ENCODE measurements at places on chromosomes 3 and 15. TPM values are rescaled to one million over a fixed set of nuclear protein-coding genes. Genes with fewer than 3 reads are reported as not detected.

DNA sequence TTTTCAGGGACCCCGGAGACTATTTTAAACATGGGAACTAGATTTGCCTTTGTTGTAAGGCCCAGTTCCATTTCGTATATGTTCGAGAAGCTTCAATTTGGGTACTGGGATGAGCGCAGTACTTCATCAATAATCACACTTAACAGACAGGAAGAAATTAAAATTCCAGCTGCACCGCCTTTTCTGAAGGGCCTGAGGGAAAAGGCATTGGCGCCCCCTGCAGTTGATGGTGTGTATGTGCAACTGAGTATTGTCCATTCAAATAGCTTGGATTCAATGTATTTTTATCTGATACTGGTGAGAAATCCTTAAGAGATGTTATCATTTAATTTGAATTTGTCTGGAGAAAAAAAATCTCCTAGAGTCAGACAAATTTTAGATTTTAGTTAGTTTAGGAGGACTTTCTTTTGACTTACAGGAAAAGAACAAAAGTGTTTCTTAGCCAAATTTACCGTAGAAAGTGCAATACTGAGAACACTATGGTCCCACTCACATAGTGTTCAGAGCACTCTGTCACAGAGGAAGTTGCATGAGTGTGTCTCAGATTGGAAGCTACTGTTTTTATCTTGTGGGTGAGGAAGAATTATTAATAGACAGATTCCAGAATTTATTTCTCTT, 5.4 kb upstream of the ALDH1A2 start:
- no peak for DNase-seq

DNA sequence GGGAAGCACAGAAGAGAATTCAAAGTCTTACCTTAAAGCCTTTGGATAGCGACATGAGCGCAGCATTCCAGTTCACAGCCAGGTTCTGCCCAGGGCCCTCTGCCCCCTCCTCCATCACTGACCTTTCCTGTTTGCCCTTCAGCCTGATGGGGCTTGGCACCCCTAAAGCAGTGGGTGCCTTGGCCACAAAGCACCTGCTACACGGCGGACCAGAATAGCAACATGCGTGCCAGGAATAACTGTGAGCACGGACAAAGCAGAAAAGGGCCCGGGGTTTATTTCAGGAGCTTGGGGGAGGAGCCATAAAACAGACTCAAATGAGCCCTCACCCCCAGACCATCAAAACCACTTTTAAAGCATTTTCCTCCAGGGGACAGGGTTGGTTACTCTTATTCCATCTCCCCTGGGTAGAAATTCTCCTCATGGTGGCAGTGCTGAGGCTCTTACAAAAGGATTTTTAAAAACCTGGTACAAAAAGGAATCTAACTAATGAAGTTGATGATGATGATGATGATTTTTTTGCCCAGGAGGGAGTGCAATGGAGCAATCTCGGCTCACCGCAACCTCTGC, 135.4 kb downstream of the KLF13 start:
- no peak for DNase-seq

- DNase-seq: no peak
Observed at GRCh38 chr15:79308874-79309273, 2.0 kb upstream of the TMED3 start.

DNA sequence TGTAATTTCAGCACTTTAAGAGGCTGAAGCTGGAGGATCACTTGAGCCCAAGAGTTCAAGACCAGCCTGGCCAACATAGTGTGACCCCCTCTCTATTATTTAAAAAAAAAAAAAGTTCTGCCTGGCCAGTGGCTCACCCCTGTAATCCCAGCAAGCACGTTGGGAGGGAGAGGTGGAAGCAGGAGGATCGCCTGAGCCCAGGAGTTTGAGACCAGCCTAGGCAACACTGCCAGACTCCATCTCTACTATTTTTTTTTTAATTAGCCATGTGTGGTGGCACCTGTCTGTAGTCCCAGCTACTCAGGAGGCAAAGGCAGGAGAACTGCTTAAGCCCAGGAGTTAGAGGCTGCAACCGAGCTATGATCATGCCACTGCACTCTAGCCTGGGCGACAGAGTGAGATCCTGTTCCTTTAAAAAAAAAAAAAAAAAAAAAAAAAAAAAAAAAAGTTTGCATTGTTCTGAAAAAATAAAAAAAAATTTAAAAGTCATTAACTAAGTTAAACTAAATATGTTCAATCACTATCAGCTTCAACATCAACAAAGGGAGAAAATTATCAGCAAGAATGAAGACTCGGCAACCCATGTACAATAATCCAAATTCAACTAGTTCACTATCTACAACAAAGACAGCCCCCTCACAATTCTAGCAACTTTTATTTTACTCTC, 1.9 kb downstream of the RAF1 start:
- no peak for DNase-seq

DNA sequence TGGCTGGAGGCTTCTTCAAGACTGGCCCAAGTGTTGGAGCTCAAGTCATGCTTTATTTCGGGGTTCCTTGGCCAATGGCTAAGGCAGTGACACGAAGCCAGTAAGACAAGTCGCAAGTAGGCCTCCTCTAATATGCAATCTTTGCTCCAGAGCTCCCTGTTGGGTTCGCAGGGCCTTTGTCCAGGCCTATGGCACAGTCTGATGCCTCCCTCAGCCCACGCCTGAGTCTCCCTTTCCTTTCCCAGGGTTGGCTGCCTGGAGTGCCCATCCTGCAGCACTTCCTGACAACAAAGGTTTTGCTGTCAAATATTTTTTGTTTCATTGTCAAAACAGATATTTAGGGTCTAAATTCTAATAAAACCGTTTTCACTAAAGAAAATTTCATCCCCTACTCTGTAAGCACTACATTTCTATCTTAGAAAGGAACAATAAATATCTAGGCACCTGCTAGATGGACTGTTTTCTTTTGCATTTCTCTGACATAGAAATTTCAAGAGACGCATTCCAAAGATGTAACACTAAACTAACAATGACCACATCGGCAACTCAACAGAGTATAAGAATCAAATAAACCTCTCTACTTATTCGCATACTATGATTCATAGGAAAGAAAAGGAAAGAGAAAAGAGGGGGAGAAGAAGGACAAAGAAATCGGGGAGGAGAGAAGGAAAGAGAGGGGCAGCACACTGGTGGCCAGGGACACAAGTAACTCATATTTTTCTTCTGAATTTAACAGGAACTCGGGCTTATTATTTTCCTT, 393.1 kb upstream of the ATP11B start:
- DNase-seq: no peak

DNA sequence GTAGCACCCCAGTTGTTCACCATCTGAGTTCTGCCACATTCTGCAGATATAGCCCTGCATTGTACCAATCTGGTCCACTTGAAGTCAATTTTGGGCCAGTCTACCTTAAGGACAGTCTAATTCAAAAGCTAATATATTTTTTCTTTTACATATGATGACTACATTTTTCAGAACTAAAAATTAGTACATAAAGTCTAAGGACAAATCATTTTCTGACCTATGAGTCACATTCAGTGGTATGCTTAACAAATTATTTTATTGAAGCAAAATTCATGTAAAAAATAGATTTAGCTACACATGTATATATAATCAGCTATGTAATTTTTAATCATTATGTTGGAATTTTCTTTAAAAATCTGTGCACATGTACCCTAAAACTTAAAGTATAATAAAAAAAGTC, 52.1 kb upstream of the IL12A start:
- DNase-seq: no peak

DNA sequence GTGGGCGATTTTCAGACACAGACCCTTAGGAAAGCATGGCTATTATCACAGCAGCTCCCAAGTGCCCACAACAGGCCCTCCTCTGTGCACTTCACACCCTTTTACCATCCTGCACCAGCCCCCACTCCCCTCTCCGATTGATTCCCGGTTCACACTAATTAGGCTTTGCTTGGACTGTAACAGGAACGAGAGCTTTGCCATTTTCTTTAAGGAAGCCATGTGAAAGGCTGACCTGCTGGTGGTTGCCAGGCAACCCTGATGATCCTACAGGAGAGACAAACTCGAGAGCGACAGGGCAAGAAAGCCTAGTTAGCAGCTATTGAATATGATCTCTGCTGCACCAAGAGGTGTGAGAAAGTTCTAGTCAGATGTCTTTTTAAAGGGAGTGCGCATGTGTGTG, 28.2 kb upstream of the DET1 start:
- DNase-seq: no peak

- DNase-seq: no peak
Observed at GRCh38 chr3:53612508-53612907, 118.1 kb downstream of the CACNA1D start.

- DNase-seq: no peak
Observed at GRCh38 chr15:59138243-59138642, 33.3 kb downstream of the CCNB2 start.

- DNase-seq: no peak
Observed at GRCh38 chr3:197219619-197220018, 78.8 kb downstream of the DLG1 start.

- DNase-seq: no peak
Observed at GRCh38 chr3:65277798-65278197, 590.0 kb upstream of the ADAMTS9 start.

- no peak for DNase-seq
Observed at GRCh38 chr3:2657971-2658370, 452.2 kb downstream of the IL5RA start.

GRCh38 chr15:59177317-59177660, 29.4 kb upstream of the LDHAL6B start:
- no peak for DNase-seq

DNA sequence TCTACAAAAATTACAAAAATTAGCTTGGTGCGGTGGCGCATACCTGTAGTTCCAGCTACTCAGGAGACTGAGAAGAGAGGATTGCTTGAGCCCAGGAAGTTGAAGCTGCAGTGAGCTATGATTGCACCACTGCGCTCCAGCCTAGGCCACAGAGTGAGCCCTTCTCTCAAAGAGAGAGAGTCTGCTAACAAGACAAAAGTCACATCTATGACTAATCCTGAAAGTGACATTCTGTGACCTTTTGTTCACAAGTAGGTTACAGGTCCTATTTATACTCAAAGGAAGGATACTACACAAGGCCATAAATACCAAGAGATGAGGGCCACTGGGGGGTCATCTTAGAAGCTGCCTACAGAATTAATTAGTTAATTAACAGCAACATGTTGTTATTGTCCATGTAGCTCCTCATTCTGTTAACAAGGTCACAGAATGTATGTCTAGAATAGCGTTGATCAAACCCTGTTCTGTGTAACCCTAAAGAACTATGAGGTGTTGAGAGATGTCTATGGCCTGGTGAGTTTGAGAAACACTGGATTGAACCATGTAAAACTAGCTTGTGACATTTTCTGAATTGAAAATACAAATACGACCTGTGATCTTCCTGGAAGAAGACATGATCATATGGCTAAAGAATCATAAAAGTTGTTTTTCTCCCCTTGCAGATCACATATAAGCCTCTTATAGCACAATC, 97.0 kb downstream of the SAMMSON start:
- no peak for DNase-seq

GRCh38 chr3:193372783-193373182, 5.8 kb downstream of the ATP13A5 start:
- no peak for DNase-seq

DNA sequence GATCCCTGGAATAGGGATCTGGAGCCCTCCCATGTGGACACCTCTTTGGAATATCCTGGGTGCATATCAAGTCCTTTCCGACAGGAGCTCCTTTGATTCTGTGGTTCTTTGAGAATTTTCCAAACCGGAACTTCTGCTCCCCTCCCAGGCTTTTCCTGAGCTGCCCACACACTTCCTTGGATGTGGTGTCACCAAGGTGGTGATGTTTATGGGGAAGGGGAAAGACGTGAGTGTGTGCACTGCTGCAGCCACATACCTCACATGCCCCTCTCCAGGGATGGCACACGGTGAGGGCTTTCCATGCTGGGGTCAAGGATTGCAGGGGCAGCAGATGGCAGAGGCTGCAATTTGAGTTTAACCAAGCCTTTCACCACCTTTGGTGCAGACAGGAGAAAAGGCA, 27.9 kb upstream of the PSTPIP1 start:
- DNase-seq: no peak

GRCh38 chr15:73818308-73818985, 54.9 kb upstream of the TBC1D21 start:
- DNase-seq: no peak

GRCh38 chr3:58829321-58830000, 162.9 kb upstream of the FAM3D start:
- no peak for DNase-seq

DNA sequence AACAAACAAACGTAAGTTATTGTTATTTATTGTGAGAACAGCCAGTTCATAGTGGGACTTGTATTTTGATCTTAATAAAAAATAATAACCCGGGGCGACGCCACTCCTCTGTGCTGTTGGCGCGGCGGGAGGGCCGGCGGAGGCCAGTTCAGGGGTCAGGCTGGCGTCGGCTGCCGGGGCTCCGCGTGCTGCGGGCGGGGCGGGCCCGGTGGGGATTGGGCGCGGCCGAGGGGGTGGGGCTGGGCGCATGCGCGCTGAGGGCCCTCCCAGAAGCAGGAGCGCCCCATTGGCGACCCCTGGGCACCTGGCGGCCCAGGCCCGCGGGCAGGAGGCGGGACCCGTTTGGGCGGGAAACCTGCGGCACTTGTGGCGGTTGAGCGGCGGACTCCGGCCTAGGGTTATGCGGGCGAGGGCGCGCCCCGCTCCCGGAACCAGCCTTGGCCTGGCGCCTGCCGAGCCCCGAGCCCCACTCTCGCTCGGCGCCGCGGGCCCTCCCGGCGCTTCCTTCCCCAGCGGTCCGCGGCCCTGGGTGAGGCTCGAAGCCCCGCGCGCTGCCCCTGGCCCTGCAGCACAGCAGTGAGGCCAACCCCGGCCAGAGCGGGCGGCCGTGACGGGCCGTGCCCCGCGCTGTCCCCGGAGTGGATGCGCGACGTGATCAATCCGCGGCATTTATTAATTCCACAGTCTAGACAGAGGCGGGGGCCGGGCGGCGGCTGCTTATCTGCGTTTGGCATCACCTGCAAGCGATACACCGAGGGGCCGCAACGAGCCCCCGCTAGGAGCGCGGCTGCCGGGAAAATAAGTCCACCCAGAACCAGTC, 6.0 kb downstream of the ISL2 start:
- DNase-seq: no peak

The SLC12A1 gene
- not detected for polyA plus RNA-seq

The DVL3 gene
- 29.7 TPM for polyA plus RNA-seq

The LXN gene
- polyA plus RNA-seq: 281 TPM

The FAM3D gene
- polyA plus RNA-seq: not detected

The UPK1B gene
- 0.32 TPM for polyA plus RNA-seq

The UBXN7 gene
- 20.6 TPM for polyA plus RNA-seq

The SMCO1 gene
- polyA plus RNA-seq: not detected

The MME gene
- 61.7 TPM for polyA plus RNA-seq

The C15orf39 gene
- polyA plus RNA-seq: 3.3 TPM

The SLC25A20 gene
- polyA plus RNA-seq: 30.0 TPM

The ZNF80 gene
- not detected for polyA plus RNA-seq

Data from AG04450 (cell line).